ENCODE measurements at places on chromosomes 3 and 15.

DNA sequence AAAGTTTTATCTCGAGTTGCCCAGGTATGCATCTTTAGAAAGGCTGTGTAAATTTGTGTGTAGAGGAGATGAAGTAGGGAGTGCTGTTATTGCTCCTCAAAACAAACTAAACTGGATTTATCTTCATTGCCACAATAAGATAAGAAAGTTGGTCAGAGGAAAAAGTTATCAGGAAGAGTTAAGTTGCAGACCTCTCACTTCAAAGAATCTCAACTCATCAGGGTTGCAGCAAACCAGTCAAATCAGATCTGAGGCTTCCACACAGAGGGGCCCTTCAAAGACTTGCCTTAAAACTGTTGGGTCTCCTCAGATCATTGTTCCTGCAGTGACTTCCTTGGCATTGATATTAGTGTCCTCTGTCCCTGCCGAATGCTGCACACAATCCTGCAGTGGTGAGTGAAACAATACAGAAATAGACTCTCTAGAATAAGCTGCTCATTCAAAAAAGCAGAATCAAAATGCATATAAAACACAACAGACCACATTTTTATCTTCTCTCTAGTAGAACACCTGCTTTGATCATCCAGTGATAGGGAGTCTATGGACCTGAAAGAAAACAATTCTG lies 191.2 kb upstream of the CBLB start:
- no peaks in the 10 kb centered on the region for H3K36me3 ChIP-seq
- H3K4me1 ChIP-seq = no peaks in the 10 kb centered on the region
- DNase-seq = no peak

DNA sequence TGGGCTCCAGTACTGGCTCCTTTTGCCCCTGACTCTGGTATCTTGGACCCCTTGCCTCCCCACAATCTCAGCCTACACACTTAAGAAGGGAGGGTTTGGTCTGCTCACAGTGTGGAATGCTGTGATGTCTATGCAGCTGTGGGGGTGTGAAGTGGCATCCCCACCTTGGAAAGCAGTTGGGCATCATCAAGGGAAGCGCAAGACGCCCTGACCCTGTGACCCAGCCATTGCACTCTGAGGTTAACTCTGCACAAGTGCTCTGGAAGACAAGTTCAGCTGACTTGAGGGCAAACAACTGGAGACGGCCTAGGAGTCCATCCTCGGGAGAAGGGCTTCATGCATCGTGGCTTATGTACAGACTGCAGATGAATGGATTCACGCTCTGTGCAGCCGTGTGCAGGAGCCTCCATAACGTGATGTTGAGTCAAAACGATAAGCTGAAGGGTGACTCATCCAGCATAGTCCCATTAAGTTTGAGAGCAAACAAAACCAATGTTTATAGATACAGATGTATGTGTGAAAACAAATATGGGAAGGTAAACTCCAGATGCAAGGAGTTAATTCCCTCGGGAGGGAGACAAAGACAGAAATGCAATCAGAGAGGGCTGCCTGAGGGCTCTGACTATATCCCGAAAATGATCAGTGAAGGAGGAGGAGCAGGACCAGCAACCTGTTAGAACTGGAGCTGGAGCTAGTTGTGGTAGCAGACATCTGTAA lies 86.8 kb downstream of the LSM3 start:
- peaks cover 12% of the 10 kb centered on the region for H3K4me1 ChIP-seq
- H3K36me3 ChIP-seq = no peaks in the 10 kb centered on the region
- DNase-seq = peak; percentile 67
- H3K4me3 ChIP-seq = no peak overlapping the region
- no peaks in the 10 kb centered on the region for H3K27me3 ChIP-seq

DNA sequence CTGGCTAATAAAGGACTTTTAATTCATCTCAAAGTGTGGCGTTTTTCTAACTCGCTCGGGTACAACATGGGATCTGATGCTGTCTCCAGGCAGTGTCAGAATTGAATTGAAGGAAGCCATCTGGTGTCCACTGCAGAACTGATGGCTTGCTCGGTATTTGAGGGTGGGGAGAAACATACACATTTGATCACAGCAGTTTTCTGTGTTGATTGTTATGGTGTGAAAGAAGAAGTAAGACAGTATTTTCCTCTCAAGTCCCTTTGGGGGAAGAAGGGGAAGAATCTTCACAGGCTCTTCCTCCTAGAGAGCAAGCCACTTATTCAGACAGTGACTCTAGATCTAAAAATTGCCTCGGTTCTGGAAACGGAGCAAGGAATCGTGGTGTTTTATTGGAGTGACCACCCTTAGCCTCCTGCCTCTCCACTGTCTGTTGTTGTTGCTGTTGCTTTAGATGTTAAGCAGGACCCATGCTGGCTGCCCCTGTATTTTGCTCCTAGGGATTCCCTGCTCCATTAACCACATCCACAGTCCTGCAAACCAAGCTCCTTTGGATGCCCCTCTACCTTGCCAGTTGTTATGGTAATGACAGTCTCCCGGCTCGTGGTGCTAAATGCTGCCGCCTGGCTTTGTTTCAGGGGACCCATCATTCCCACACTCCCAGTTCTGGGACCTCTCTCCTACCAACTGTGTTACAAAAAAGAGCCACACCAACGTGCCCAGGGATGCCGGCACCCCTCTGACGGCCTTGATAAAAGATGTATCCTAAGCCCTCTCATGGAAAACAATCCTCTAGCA lies 15.3 kb upstream of the MCCC1 start:
- H3K27ac ChIP-seq = peak overlapping the region; percentile 36
- peaks cover 33% of the 10 kb centered on the region for H3K27me3 ChIP-seq
- no peak overlapping the region for H3K4me3 ChIP-seq
- H3K36me3 ChIP-seq = no peaks in the 10 kb centered on the region

DNA sequence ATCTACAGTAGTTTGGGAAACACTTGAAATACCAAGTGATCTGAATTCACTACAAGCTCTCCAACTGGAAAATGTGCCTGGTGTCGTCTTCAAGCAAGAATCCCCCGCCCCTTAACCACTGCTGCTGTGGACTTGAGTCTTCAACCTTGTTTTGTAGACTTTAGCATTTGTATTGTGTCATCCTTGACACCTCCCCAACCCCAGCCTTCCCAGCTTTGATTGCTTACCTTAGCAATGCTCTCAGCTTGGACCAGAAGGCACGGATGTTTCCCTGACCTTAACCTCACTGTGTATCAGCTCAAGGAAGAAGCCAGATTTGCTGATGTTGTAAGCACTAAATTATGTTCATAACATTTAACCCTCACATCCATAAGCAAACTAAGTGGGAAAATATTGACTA lies 146.4 kb downstream of the IGF1R start:
- H3K36me3 ChIP-seq = no peaks in the 10 kb centered on the region
- no peaks in the 10 kb centered on the region for H3K27me3 ChIP-seq
- H3K4me1 ChIP-seq = peaks cover 55% of the 10 kb centered on the region
- DNase-seq = peak; percentile 91
- H3K4me3 ChIP-seq = no peak overlapping the region
- H3K27ac ChIP-seq = peak overlapping the region; percentile 67

- no peak for DNase-seq
- no peaks in the 10 kb centered on the region for H3K36me3 ChIP-seq
- no peaks in the 10 kb centered on the region for H3K4me1 ChIP-seq
- H3K4me3 ChIP-seq = no peak overlapping the region
- no peaks in the 10 kb centered on the region for H3K27me3 ChIP-seq
- no peak overlapping the region for H3K27ac ChIP-seq
These were observed 6.7 kb upstream of the ZFAND6 start for GRCh38 chr15:80052597-80053304.

DNA sequence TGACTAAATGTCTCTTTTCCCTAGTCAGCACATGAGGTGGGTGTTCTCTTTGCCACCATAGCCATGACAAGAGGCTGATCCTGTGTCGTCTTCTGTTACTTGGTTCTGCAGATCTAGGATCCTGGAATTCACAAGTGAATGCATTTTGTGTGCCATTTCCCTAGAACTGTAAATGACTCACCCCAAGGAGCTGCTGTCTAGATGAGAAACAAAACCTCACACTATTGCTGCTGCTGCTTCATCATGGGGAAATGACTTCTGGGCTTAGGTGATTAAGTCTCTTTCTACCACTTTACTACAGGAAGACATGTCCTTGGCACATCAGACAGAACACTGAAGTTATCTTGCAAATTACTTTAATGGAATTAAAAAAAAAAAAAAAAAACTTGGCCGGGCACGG lies 54.9 kb downstream of the SLCO3A1 start:
- H3K4me1 ChIP-seq = no peaks in the 10 kb centered on the region
- no peak overlapping the region for H3K27ac ChIP-seq
- H3K4me3 ChIP-seq = no peak overlapping the region
- H3K27me3 ChIP-seq = no peaks in the 10 kb centered on the region
- H3K36me3 ChIP-seq = no peaks in the 10 kb centered on the region

GRCh38 chr3:146071632-146072031 lies 89.4 kb downstream of the PLOD2 start:
- no peak for DNase-seq
- H3K27me3 ChIP-seq = no peaks in the 10 kb centered on the region
- H3K4me1 ChIP-seq = no peaks in the 10 kb centered on the region
- no peak overlapping the region for H3K27ac ChIP-seq
- H3K4me3 ChIP-seq = no peak overlapping the region
- peaks cover 22% of the 10 kb centered on the region for H3K36me3 ChIP-seq
